ENCODE measurements at places on chromosomes 2 and 18. TPM values are rescaled to one million over a fixed set of nuclear protein-coding genes. Genes with fewer than 3 reads are reported as not detected.

GRCh38 chr2:39020383-39020782 is 100.5 kb downstream of the SOS1 start:
- H3K36me3 ChIP-seq = no peaks in the 10 kb centered on the region
- no peaks in the 10 kb centered on the region for H3K27me3 ChIP-seq
- H3K27ac ChIP-seq = no peak overlapping the region
- no peak for DNase-seq
- H3K4me1 ChIP-seq = no peaks in the 10 kb centered on the region
- H3K4me3 ChIP-seq = no peak overlapping the region

- H3K36me3 ChIP-seq = no peaks in the 10 kb centered on the region
- no peak for DNase-seq
- no peak overlapping the region for H3K27ac ChIP-seq
- no peaks in the 10 kb centered on the region for H3K27me3 ChIP-seq
- no peaks in the 10 kb centered on the region for H3K4me1 ChIP-seq
Observed at GRCh38 chr2:13581471-13581870, 864.7 kb downstream of the TRIB2 start.

GRCh38 chr2:140504601-140505000 is 1626.2 kb downstream of the LRP1B start:
- no peak overlapping the region for H3K4me3 ChIP-seq
- no peaks in the 10 kb centered on the region for H3K4me1 ChIP-seq
- H3K27ac ChIP-seq = no peak overlapping the region
- no peaks in the 10 kb centered on the region for H3K36me3 ChIP-seq
- H3K27me3 ChIP-seq = no peaks in the 10 kb centered on the region

- no peak for DNase-seq
- H3K4me3 ChIP-seq = no peak overlapping the region
- peaks cover 4% of the 10 kb centered on the region for H3K4me1 ChIP-seq
- no peaks in the 10 kb centered on the region for H3K36me3 ChIP-seq
- H3K27me3 ChIP-seq = peaks cover 12% of the 10 kb centered on the region
Observed at GRCh38 chr2:30234180-30234971, 3.0 kb downstream of the LBH start.

DNA sequence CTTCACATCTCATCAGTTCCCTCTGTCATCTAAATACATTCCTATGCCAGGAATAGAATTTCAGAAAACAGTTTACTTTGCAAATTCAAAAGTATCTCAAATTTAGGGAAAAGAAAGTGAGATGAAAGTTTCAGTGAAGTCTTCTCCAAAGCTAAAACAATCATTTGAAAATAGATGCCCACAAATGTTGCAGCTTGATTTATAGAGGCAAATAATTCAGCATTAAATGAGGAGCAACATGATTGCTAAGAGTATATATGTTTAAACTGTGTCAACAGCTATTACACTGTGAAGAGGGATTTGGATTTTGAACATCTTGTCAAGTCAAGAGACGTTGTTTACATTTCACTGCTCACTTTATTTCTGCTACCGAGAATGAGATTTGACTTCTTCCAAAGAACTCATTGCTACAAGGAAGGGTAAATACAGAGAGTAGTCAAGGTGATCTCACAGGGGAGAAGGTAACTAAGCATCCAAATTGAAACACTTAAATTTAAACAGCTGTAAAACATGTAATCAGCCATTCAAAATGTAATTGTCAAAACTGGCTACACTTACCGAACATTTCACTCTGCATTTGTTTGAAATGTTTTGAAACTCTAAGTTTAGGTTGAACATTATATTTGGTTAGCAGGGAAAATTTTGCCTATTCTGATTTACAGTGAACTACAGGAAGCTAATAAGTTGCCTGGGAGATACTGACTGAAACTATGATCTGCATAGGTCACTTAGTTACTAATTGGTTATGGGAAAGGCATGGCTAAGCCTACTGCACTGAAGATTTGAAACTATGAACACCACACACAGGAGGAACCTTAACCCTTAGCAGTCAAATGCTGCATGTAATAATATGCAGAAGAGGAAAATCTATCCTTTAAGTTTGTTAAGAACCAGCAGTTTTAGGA is 33.2 kb upstream of the GALNT3 start:
- no peak for DNase-seq
- H3K27me3 ChIP-seq = no peaks in the 10 kb centered on the region
- no peaks in the 10 kb centered on the region for H3K36me3 ChIP-seq
- no peak overlapping the region for H3K4me3 ChIP-seq

- no peak for DNase-seq
- H3K4me3 ChIP-seq = no peak overlapping the region
- no peaks in the 10 kb centered on the region for H3K36me3 ChIP-seq
- H3K27me3 ChIP-seq = no peaks in the 10 kb centered on the region
- H3K4me1 ChIP-seq = no peaks in the 10 kb centered on the region
Observed at GRCh38 chr2:235131334-235132305, 179.8 kb downstream of the SH3BP4 start.

- DNase-seq = no peak
- no peak overlapping the region for H3K4me3 ChIP-seq
- no peak overlapping the region for H3K27ac ChIP-seq
- no peaks in the 10 kb centered on the region for H3K27me3 ChIP-seq
- no peaks in the 10 kb centered on the region for H3K4me1 ChIP-seq
Observed at GRCh38 chr18:40041951-40042350, 1913.1 kb upstream of the PIK3C3 start.

DNA sequence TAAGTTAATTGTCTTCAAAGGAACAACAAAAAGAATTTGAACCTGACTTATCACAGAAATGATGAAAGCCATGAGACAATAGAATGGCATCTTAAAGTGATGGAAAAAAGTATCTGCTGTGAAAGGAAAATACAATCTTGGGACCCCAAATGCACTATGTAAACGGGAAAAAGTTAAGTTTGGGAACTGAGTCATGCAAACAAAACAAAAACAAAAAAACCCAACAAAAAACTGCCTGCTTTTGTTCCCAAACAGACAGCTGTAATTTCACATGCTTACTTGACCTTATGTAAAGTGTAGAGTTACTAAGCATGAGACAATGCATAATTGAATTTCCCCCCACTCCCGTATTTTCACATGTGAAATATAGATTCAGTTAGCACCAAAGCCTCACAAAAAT is 122.1 kb upstream of the RBMS1 start:
- H3K36me3 ChIP-seq = no peaks in the 10 kb centered on the region
- H3K27ac ChIP-seq = no peak overlapping the region
- H3K4me3 ChIP-seq = no peak overlapping the region
- no peaks in the 10 kb centered on the region for H3K4me1 ChIP-seq
- no peaks in the 10 kb centered on the region for H3K27me3 ChIP-seq
- DNase-seq = no peak

- H3K27ac ChIP-seq = no peak overlapping the region
- H3K4me3 ChIP-seq = no peak overlapping the region
- no peaks in the 10 kb centered on the region for H3K36me3 ChIP-seq
- H3K27me3 ChIP-seq = 0 out of 2 replicates have a peak, but pooled peaks cover 4% of the 10 kb centered on the region
- H3K4me1 ChIP-seq = no peaks in the 10 kb centered on the region
Observed at GRCh38 chr2:95042472-95043271, 17.2 kb downstream of the MAL start.

DNA sequence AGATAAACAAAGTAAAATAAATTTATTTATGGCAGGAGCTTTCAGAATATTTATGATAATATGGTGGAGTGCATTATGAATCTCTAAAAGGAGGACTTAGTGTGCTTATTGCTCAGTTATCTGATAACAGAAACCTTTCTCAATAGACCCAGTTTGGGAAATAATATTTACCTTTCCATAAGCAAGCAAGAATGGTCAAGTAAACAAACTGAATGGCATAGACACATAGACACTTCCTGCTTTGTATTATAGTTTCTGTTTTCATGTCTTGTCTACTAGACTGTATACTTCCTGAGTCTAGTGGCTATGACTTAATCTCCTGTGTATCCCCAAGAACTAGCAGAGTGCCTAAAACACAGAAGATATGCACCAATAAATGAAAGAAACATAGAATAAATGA is 87.8 kb downstream of the UPP2 start:
- no peak overlapping the region for H3K27ac ChIP-seq
- no peak for DNase-seq
- no peaks in the 10 kb centered on the region for H3K36me3 ChIP-seq
- no peak overlapping the region for H3K4me3 ChIP-seq
- H3K27me3 ChIP-seq = peaks cover 11% of the 10 kb centered on the region

DNA sequence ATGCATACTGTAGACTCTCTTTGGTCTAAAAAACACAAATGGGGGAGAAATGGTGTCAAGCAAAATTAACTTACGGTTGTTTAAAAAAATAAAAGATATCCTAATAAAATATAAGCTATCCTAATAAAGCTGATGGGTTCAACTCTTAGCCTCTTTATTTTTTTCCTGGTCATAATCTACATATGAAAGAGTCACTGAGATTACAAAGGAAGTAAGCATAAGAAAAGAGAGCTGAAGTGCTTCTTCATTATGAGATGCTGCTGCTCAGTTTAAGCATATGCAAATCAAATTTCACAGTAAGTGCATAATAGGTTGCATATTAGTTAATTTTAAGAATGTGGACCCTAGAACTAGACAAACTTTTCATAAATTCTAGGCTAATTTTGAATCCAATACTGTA is 59.9 kb upstream of the DNER start:
- no peak overlapping the region for H3K27ac ChIP-seq
- no peak overlapping the region for H3K4me3 ChIP-seq
- H3K27me3 ChIP-seq = no peaks in the 10 kb centered on the region
- DNase-seq = no peak
- peaks cover 32% of the 10 kb centered on the region for H3K36me3 ChIP-seq

- H3K27ac ChIP-seq = no peak overlapping the region
- H3K4me1 ChIP-seq = no peaks in the 10 kb centered on the region
- no peaks in the 10 kb centered on the region for H3K27me3 ChIP-seq
- H3K36me3 ChIP-seq = no peaks in the 10 kb centered on the region
- H3K4me3 ChIP-seq = no peak overlapping the region
Observed at GRCh38 chr18:48915626-48916425, 34.9 kb downstream of the SMAD7 start.

IGFBP5 gene
- 3.9 TPM for total RNA-seq

MCM6 gene
- 84.8 TPM for total RNA-seq

IL36G gene
- not detected for total RNA-seq

GPR155 gene
- total RNA-seq = 3.8 TPM

IL1F10 gene
- not detected for total RNA-seq

RAPH1 gene
- 22.3 TPM for total RNA-seq
